ENCODE measurements at places on chromosomes 5 and 9.

GRCh38 chr5:51484326-51484725 lies 101.1 kb downstream of the ISL1 start:
- no peak for DNase-seq

GRCh38 chr9:130289711-130290241 lies 24.2 kb downstream of the HMCN2 start:
- no peak for DNase-seq

DNA sequence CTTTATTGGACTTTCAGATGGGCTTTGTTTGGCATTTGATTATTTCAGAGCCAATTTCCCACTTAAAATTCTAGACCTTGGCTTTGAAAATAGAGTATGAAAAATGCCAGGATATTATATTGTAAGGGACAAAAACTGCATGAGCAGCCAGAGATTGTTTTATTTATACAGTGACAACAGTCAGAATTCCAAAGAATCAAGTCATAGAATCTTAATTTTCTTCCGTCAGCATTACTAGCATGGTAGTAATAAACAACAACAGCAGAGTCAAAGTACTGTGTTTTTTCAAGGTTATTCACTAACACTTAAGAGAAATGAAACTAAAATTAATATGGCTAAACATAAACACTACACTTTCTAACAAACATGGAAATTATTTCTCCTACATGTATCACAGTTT lies 52.2 kb downstream of the MLLT3 start:
- no peak for DNase-seq

DNA sequence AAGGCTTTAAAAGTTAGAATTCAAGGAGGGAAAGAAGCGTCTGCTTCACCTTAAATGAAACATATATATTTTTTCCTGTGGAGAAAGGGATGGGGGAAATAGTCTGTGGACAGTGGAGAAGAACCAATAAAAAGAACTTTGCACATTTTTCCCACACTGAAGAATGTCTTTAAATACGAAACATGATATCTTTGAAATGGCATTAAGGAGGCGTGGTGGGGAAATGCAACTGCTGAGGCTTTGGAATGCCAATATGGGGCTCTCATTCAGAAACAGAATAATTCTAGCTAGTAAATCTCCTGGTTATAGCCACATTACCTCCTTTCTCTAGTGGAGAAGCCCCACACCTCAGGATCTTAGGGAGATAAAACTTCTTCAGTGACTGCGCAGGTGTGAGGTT lies 46.8 kb downstream of the TNC start:
- no peak for DNase-seq

GRCh38 chr9:119349351-119349825 lies 19.8 kb downstream of the BRINP1 start:
- DNase-seq: no peak

- DNase-seq: no peak
Measured at GRCh38 chr5:162407614-162408013, 340.0 kb downstream of the GABRG2 start.

DNA sequence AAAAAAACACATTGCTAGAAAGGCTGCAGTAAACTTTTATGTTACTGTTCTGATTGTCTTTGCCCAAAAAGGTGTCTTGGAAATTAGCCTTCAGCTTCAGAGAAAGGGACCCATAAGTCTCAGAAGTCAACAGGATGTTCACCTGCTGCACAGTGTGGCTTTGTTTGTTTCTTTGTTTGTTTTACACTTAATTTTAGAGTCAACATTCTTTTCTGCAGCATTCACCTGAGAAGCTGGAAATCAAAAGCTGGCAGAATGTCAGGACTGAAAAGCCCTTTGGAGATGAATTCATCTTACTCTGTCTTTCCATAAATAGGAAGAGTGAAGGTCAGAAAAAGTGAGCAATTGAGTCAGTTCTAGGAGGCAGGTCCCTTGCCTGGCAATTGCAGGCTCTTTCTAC lies 170.0 kb downstream of the PAPPA start:
- DNase-seq: no peak

DNA sequence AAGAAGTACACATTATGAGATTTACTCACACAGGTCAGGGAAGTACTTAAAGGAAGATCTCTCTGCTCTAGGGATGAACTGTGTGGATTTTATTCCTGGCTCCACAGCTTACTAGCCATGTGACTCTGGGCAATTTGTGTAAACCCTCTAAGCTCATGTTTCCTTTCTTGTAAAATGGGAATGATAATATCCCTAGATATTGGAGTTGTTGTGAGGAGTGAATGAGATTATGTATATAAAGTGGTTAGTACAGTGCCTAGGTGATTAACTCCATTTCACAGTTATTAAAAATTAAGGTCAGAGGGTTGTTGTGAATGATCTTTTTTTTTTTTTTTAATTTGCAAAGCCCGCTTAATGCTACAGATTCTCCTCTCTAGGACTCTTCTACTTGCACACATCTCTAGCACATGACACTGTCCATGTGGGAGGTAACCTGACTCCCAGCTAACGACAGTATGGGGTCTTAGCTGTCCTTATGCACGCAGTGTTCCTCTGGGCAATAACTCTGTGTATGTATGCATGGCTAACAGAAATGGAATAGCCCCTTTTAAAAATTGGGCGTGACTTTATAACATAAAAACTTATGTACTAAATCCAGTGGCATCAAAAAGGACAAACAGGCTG lies 23.9 kb upstream of the MYOT start:
- DNase-seq: no peak

DNA sequence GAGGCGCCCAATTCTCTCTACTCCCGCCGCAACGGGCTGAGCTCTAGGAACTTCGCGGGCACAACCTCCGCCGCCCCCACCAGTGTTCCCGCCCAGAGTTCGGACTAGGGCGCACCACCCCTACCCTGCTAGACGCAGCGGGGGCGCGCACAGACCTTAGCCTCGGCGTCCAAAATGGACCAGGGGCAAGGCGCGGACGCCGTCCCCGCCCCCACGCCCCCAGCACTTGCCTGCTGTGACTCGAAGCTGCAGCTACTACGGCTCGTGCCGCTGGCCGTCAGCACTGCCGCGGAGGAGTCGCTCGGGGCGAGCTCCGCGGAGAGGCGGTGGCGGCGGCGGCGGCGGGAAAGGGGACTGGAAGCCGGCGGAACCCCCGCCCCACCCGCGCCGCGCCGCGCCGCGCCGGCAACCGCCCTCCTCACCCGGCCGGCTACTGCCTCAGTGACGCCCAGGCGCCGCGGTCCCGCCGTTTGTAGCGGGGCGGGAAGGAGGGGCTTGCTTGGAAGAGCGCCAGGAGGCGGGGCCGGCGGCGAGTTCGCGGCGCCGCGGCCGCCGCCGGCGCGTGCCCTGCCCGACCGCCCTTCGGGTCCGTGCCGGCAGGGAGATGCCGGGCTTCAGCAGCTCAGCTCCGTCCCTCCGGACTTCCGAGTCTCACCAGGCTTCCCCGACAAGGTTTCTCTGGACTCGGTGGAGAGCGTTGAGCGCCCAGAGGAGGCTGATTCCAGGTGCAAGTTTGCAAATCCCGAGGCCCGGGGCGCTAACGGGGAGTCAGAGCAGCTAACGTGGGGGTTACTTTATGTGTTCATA lies 4.5 kb downstream of the ELAVL2 start:
- no peak for DNase-seq

- DNase-seq: no peak
Measured at GRCh38 chr5:6573651-6574101, 59.2 kb downstream of the NSUN2 start.

GRCh38 chr5:18745988-18746615 lies 1111.8 kb downstream of the TAF11L14 start:
- no peak for DNase-seq

- DNase-seq: no peak
Measured at GRCh38 chr5:163498886-163499285, 6.5 kb upstream of the MAT2B start.

- no peak for DNase-seq
Measured at GRCh38 chr9:86511614-86512360, 157.6 kb upstream of the TUT7 start.

- DNase-seq: no peak
Measured at GRCh38 chr5:77222722-77223121, 12.2 kb downstream of the PDE8B start.

DNA sequence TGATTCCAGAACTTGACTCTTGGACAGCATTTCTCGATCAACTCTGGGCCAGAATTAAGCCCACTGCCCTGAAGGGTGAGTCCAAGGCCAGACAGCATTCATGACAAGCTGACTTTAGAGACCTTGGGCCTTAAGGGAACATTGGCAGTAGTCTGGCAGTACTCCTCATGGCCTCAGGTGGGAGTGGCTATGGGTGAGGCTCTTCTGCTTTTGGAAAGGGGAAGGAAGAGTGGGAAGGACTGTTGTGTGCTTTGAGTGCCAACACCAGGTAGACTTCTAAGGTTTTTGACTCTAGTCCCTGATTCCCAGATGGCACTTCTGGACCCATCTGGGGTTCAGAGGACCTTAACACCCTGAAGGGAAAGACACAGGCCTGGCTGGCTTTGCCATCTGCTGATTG lies 530.4 kb downstream of the ACTL7B start:
- DNase-seq: no peak

- DNase-seq: no peak
Measured at GRCh38 chr5:148391422-148391821, 7.7 kb downstream of the FBXO38 start.

DNA sequence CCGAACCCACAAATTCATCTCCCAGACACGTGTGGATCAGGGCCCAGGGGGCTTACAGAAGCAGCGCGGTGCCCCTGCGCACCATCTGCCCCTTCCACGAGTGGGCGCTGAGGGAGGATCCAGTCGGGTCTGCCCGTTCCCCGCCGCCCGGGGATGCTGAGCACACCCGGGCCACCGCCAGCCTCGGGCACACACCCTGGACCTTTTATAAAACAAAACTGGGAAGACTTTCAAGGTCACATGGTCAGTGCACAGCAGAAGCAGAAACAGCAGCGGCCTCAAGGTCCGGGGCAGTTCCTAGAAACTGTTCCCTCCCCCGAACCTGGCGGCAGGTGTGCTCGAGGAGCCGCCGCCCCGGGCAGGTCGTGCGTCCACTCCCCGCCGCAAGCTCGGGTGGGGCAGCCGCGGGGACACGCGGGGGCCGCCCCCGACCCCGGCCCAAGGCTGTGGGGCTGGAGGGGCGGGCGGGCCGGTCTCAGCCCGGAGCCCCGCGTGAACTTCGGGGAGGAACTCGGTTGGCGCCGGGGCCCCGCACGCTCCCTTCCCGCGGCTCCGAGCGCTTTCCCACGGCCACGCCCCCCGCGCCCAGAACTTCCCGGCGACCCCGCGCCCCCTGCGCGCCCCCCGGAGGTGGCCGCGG lies 633 bp upstream of the PPP1R26 start:
- DNase-seq: peak; percentile 53

GRCh38 chr9:70260007-70260443 lies 1.2 kb downstream of the SMC5 start:
- DNase-seq: peak; percentile 35

DNA sequence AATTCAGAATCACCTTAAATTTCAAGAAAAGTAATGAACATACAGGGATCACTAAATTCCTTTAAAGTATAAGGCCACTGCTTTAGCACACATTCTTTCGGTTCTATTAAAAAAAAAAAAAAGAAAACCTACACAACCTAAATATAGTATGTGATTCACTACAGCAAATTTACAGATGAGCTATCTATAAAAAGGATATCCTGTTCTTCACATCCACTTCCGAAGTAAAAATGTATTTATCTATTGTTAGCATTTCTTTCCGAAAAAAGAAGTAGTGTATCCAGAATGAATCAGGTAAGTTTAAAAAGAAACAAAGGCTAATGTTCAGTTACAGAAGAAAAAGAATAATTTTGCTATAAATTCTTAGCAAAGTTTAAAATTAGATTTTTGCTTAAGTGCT lies 70.2 kb downstream of the ECPAS start:
- DNase-seq: no peak

DNA sequence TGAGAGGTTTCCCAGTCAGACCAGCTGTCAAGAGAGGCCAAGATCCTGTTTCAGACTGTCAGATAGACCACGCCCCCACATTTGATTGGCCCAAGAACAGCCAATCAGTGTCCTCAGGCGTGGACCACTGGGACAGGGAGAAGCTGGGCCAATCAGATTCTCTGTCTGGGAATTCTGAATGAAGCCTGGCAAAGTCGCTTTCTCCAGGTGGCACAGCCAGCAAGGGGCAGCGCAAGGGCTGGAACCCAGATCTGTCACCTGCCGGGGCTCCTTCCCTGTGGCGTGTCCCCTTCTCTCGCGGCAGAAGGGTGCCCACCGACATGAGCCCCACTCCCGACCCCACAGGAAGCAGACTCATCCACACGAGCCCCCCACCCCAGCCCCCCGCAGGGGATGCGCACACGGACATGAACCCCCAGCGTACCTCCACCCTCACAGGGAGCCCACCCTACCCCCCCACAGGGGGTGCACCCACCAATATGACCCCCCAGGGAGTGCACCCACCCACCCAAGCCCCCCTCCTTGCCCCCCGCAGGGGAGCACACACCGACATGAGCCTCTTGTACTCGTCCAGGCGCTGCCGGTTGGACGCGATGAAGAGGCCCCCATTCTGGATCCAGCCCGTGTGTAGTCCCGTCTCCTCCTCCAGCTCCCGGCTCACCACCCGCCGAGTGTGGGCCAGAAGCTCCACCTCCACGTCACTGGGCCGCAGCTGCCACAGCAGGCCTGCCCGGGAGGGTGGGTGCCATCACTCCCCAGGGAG lies 6.1 kb downstream of the SARDH start:
- no peak for DNase-seq

DNA sequence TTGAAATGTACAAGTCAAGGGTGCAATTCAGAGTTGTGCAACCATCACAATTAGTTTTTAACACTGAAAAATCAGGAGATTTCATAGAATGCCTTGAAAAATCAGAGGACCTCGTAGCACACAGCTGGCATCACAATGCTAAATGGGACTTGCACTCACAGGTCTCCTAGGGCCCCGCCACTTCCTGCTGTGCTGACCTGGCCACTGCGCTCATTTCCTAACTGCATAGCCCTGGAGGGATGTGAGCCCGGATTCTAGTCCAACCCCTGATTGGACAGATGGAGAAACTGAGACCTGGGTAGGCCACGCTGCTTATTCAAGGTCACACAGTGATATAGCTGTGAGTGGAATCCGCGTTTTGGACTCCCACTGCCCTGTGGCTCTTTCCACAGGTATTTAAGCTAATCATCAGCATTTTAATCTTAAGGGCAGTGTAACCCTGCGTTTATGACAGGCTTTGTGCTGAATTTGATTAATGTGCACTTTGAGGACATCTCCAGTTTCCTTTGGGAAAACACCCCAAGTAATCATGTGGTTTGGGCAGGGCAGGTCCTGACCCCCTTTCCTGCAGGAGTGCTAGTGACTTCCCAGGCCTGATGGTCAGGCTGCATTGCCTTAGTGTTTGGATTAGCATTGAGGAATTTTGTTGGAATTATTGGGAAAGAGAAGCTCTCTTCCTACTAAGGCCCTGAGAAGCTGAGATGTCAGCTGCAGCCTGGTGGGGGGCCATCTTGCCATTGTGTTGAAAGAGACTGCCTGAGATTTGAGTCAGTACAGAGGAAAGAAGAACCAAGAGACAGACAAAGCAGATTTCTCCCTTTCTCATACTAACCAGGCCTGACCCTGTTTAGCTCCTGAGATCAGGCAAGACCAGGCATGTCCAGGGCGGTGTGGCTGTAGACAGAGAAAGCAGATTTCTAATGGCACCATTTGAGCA lies 36.2 kb downstream of the STC2 start:
- no peak for DNase-seq

GRCh38 chr5:109888989-109889388 lies 199.3 kb downstream of the MAN2A1 start:
- DNase-seq: no peak

- DNase-seq: no peak
Measured at GRCh38 chr5:44827681-44828080, 18.9 kb downstream of the MRPS30 start.

Measured in ovary (tissue), 10 donors.